ENCODE measurements at places on chromosomes 2 and 18.

DNA sequence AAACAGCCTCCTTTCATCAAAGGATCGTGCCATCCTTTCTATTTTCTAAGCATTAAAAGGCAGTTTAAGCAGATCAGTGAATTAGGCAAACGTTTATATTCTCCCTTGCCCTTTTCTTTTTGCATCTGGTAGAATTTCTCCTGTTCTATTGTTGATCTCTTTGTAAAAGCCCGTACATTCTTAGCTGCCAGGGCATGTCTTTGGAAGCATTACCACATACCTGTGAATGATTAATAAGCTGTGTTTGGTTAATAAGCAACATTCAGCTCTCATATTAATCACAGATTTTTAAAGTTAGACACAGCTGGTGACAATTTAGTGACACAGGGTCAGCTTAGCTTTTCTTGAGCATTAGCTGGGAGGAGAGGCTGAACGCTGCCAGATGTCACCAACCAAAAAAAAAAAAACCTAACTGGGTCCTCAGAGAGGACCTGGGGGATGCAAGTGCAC is 33.8 kb upstream of the CYP1B1 start:
- no peak for DNase-seq

DNA sequence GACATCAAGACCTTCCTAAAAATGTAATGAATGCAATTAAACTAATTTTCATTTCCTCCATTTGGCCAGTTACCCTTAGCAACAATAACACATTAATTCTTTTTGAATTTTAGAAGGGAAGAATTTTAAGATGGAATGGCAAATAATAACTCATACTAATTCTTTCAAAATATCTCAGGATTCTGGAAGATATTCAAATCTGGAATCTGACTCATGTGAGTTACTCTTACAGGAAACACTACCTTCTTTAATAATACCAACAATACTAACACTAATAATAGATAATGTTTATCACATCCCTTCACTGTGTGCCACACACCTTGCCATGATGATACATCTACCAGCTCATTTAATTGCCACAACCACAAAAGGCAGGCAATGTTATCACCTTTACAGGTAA is 46.4 kb downstream of the ZNF521 start:
- no peak for DNase-seq

GRCh38 chr2:222594679-222595078 is 61.2 kb downstream of the FARSB start:
- no peak for DNase-seq

GRCh38 chr2:77005522-77005921 is 516.7 kb downstream of the LRRTM4 start:
- DNase-seq: no peak

GRCh38 chr2:44456946-44457345 is 95.2 kb downstream of the CAMKMT start:
- no peak for DNase-seq

GRCh38 chr2:40284797-40285196 is 167.1 kb downstream of the SLC8A1 start:
- no peak for DNase-seq

GRCh38 chr2:3128786-3129185 is 248.8 kb downstream of the EIPR1 start:
- DNase-seq: no peak

- no peak for DNase-seq
Measured at GRCh38 chr2:37782155-37782673, 110.8 kb upstream of the CDC42EP3 start.

DNA sequence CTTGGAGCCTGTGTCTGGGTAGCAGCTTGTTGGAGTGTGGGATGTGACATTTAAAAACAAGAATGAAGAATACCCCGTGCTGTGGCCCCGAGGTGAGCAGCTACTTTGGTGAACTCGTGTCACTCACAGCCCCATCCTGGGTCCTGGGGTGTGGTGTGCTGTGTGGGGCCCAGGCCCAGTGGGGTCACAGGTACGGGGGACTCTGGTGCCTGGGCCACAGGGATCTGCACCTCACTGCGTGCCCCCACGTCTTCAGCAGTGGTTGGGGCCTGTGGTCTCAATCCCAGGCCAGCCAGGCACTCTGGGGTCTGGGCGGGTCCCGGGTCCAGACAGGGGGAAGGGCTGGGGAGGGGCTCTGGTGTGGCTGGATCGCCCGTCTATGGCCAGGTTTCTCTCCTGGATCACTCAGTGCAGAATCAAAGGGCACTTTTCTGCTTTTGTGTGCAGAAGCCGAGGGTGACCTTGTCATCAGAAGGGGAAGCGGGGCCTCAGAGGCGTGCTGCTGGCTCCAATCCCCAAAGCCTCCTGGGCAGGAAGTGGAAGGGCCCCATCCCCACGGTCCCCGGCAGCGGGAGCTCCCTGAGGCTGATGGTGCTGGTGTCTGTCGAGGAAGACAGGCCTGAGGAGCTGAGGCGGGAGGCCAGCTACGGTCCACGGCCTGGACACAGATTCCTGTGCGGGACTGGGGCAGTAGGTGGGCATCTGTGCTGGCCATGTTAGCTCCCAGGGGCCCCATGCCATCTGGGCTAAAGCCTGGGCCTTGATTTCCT is 1.4 kb downstream of the GPR35 start:
- DNase-seq: no peak

- no peak for DNase-seq
Measured at GRCh38 chr18:78238404-78239089, 741.1 kb upstream of the SALL3 start.

All from GM12864 (cell line).